ENCODE measurements at places on chromosomes 12 and 14.

DNA sequence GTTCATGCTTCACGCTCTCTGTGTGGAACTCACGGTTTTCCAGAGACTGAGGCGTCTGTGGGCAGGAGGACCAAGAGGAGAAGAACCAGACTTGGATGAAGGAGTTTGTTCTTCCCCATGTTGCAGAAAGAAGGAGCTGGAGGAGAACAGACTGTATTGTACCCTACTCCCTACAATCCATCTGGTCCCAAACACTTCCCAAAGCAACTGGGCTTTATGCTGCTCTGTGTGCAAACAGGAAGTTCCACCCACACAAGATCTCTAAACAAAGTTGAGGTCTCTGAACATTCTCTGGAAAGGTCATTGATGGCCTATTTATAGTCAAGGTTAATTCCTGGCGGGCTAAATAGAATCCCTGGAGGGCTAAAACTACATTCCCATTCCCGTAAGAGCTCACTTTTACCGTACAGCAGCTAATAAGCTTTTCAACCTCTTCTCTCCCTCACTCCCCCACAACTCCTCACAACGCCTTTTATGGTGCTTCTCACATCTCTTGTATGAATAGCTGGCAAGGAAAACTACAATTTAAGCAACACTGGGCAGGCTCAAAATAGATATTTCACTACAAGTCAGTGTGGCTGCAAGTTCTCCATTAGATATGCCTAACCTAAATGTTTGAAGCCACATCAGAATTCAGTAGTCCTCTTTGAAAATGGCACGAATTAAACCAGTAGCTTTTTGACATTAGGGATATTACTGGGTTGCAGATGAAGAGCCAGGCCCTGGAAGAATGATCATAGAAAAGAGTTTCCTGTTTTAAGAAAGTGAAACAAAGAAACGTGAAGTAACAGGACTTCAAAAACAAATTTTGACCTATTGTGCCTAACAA, at the start of gene A2M:
TSS of gene A2M (minus strand) at position 189 of the 829 bp plus-strand sequence. CDS start at position 119, 70 bp downstream.
- DNase-seq: no peak

GRCh38 chr12:96193725-96194575, at the start of gene ELK3:
Gene ELK3, plus strand, starts transcription at chr12:96194375.
- DNase-seq: no peak

DNA sequence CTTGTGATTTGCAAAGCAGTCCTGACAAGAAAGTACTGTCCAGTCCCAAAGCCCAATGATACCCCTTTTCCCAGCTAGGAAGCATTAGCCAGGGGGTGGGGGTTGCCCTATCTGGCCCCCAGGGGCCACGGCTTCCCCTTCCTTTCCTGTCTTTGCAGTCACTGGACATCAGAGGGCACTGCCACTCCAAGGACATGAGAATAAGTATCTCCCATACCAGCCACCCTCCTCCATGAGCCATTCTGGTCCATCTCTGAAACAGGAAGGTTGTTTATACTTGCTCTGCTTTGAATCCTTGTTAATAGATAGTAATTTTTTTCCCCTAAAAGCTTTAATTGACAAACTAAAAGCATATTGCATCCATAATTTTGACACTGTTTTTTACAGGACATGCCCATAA, 29.7 kb downstream of the RBM19 start:
- no peak for DNase-seq

GRCh38 chr12:104515899-104516298, 59.2 kb downstream of the CHST11 start:
- DNase-seq: no peak

- DNase-seq: no peak
Observed at GRCh38 chr12:110941391-110941790, 21.0 kb upstream of the MYL2 start.

GRCh38 chr14:65346895-65347294, 65.6 kb upstream of the FUT8 start:
- no peak for DNase-seq

DNA sequence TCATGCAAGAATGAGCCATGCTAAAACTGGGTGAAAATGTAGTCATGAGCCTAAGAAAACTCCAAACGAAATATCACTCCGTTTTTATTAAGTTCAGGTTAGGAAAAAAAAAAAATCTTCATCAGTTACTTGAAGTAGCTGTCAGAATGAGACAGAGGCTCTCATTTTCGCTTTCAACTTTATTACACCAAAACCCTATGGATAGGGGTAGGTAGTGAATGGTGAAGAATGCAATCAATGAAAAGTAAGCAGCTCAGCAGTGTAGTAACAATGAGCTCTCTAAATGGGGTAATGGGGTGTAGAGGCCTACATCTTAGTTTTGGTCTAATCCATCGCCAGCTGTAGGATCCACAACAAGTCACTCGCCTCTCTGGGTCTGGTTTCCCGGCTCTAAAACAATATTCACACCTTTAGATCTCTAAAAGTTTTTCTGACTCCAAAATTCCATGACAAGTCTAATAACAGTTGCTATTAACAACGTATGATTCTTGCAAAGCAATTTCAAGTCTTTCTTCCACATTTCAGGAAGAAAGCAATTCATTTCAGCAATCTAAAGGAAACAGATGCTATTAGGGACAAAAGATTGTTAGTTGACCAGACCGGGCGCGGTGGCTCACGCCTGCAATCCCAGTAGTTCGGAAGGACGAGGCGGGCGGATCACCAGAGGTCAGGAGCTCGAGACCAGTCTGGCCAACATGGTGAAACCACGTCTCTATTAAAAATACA, 1.7 kb downstream of the BTBD7 start:
- DNase-seq: no peak

DNA sequence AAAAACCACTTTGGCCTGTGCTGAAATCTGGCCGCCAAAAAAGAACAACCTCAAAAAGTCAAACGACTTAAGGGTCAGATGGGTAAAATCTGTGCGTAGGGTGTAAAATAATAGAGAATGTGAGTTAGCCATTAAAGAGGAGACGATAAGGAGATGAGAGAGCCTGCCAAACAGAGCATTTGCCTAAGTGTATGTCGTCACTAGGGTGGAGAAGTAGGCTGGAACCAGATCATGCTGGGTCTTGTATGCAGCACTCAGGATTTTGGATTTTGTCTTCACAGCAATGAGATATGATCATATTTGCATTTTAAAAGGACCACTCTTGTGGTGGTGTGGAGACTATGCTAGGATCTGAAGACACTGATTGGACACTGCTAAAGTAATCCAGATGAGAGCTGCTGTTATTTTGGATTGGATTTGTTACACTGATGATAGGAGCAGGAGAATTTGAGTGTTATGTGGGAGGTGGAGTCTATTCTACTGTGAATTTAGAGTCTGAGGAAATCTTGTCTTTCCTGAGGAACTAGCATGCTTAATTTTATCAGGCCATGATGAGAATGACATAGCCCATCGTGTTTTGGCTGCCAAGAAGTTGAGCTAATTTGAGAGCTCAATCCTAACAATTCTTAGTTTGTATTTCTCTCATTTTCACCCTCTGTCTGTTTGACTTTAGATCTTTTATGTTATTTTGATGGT, 24.8 kb upstream of the DBX2 start:
- no peak for DNase-seq

DNA sequence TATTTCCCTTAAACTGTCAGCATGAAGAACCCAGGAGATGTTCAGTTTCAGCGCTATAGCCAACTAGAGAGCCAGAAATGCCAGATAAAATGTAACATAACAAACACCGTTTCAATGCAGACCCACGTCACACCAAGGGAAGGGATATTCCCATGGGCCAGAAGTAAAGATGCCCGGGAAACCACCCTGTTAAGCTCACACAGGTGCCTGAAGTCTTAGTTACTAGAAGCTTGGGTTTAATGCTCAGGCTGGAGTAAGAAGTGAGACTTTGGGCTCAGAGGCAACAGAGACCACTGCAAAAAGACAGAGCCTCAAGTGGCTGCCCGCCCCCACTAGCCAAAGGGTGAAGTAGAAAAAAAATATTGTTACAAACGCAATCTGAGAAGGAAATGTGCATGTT, 52.3 kb downstream of the SYNE3 start:
- DNase-seq: no peak

GRCh38 chr12:104340177-104340576, 36.6 kb downstream of the EID3 start:
- DNase-seq: no peak

GRCh38 chr12:100154474-100155247, 12.0 kb upstream of the BLTP3B start:
- peak; percentile 11 for DNase-seq

DNA sequence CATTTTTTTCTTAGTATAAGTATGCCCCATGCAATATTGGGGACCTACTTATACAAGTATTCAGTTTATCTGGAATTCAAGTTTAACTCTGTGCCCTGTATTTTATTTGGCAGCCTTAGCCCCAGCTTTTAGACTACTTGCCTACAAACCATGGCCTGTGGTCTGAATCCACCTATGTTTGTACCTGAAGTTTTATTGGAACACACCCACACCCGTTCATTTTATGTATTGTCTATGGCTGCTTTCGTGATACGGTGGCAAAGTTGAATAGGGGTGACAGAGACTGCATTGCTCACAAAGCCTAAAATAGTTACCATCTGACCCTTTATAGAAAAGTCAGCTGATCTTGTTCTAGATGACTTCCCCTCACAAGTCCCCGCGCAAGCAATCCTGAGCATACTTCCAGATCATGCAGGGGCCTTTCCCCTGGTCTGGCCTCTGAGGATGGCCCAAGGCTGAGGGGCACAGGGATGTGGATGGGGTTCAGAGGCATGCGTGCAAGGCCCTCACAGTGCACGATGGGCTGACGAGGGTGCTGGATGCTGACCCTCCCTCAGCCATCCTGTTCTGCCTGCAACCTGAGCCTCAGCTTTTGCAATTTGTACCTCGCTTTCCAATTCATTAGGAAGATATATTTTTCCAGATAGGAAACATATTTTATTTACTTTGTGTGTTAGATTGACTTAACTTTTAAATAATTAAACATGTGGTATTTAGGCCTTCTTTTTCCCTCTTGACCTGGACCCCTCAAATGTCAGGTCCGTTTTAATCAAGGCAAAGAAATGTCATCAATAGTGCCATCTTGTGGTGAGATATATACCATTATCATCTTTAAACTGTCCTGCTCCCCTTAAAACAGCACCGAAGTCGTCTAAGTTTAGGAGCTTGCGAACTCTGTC, 527.3 kb upstream of the CCDC196 start:
- peak; percentile 59 for DNase-seq

DNA sequence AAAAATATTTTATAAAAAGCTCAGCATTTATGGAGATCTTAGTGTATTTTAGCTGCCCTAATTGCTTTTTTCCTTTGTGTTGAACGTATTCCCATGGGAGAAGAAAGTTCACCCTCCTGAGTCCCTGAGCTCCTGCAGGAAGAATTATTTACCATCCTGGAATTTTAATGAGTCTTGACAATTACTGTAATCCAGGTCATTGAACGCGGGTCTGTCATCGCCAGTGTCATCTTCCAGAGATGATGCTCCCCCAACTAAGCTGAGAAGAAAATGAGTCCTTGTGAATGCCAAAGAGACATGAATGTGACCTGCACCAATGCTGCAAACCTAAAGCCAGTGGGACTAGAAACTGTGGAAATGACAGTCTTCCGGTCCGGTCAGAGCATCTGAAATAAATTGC, 129.5 kb downstream of the FBXL14 start:
- no peak for DNase-seq

- DNase-seq: no peak
Observed at GRCh38 chr12:104840262-104840661, 117.8 kb downstream of the SLC41A2 start.

- DNase-seq: peak; percentile 75
Observed at GRCh38 chr14:91114079-91115065, 499 bp downstream of the DGLUCY start.

DNA sequence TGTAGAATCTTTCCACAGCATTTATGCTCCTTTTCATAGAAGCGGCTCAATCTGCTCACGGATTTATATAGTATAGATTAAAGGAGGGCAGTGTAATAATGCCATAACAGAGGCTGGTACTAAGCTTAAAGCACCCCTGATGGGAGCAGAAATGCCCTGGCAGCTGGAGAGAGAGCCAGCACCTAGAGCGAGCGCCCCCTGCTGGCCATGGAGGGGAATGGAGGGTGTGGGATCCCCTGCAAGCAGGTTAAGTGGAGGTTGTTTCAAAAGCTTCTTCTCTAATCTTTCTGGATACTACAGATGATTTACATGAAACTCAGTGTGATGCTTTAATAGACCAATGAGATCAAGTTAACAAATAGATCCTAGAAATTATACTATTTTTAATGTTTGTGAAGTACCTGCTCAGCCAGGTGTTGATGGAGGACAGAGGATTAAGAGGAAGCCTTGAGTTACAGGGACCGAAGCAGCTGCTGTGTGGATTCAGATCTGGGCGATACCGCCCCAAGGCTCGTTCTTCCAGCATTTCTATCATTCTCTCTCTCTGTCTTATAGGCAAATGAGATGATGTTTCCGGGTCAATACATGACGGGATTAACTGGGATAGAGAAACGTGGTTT, 1519.3 kb upstream of the TMEM132C start:
- peak; percentile 13 for DNase-seq

GRCh38 chr12:4141348-4142270, 132.0 kb upstream of the CCND2 start:
- no peak for DNase-seq

GRCh38 chr12:26460361-26460760, 265.0 kb downstream of the SSPN start:
- no peak for DNase-seq

DNA sequence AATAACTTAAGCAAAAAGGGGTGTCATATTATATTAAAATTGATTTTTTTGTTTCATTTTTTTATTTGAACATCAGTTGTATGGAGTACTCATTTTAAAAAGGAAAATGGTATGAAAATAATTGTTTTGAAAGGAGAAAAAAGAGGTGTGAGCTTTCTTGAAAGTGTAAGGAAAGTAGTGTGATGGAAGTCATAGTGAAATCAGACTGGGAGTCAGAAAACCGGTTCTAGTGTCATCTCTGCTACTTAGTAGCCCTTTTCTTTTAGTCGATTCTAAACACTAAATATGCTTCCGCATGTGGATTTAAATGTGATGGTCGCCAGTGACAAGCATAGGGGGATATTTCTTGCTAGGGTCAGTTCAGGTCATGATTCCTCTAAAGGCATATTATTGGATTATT, 1.8 kb upstream of the DYRK2 start:
- DNase-seq: no peak

DNA sequence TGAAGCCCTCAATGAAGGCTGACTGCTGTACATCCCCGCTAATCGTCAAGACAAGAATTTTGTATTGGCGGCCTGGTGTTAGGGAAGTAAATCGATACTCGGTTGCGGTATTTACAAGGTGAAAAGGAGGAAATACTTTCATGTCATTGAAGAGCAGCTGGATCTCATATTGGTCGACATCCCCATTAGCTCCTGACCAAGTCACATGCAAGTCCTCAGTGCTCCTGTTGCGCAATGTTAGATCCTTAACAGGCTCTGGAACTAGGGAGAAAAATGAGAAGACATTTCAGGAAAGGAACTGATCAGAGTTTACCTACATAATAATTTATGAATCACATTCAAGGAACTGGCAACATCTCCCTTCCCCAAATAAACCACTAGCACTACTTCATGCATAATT, 66.2 kb downstream of the PTPRB start:
- no peak for DNase-seq

GRCh38 chr14:94451826-94452225, 774 bp downstream of the SERPINA11 start:
- no peak for DNase-seq

- DNase-seq: peak; percentile 51
Observed at GRCh38 chr12:63882844-63883243, 38.3 kb downstream of the SRGAP1 start.

- no peak for DNase-seq
Observed at GRCh38 chr12:28079539-28079938, 107.0 kb upstream of the PTHLH start.

GRCh38 chr12:58847901-58848600, 72.3 kb downstream of the LRIG3 start:
- DNase-seq: peak; percentile 6

- DNase-seq: no peak
Observed at GRCh38 chr12:109513977-109514376, 36.5 kb downstream of the UBE3B start.

- no peak for DNase-seq
Observed at GRCh38 chr12:27794818-27795584, 15.0 kb upstream of the MANSC4 start.

Measured in NCI-H1694 (cell line).